Neural crest cell (in vitro differentiated cells): ENCODE measurements at places on chromosomes 6 and 20. TPM values are rescaled to one million over a fixed set of nuclear protein-coding genes. Genes with fewer than 3 reads are reported as not detected.

- DNase-seq, result no peak
These were observed 62.7 kb downstream of the FYN start for GRCh38 chr6:111810294-111811131.

GRCh38 chr6:2792330-2793110, 27.3 kb downstream of the WRNIP1 start:
- DNase-seq, result no peak

The OR2J3 gene
- not detected in 2 replicates for total RNA-seq

- DNase-seq, result no peak
These were observed 115.9 kb downstream of the FYN start for GRCh38 chr6:111757342-111757741.

The MROH8 gene
- total RNA-seq, result 7.3 and 7.6 TPM in 2 replicates

The QRSL1 gene
- 18.4 and 19.9 TPM in 2 replicates for total RNA-seq

The ADAM33 gene
- total RNA-seq, result 3.0 and 3.2 TPM in 2 replicates

- DNase-seq, result no peak
These were observed 37.2 kb downstream of the CNKSR3 start for GRCh38 chr6:154473324-154473723.
